ENCODE measurements at places on chromosomes 16 and 17.

GRCh38 chr16:57677622-57678369, 9.7 kb downstream of the ADGRG3 start:
- DNase-seq, result no peak

- no peak for DNase-seq
Observed at GRCh38 chr16:17389384-17389783, 81.4 kb downstream of the XYLT1 start.

DNA sequence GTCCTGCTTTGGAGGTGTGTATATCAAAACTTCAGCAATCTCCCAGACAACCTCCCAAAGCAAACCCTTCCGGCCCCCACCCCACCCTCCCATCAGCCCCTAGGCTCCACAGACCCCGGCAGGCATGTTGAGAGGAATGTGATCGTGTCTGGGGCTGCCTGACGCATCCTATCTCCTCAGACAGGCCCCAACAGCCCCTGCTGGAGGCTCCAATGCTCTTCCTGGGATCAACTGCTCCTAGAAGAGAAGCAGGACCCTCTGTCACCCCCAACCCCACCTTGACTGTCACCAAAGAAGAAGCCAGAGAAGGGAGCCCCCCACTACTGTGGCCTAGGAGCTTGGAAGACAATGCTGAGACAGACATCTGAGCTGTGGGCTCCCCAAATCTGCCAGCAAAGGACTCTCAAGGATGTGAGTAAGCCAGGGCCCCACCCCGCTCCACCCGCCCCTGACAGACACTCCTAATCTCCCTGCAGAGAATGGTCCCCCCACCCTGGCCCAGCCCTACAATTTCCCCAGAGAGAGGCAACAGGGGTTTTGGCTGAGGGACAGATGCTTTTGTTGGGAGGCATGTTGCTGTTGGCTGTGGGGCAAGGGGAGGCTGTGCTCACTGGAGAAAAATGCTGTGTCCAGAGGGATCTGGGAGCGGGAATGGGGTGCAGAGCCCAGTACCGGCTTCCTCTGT, 1.6 kb upstream of the KRT14 start:
- DNase-seq, result no peak

GRCh38 chr17:5610956-5611355, 26.6 kb upstream of the NLRP1 start:
- no peak for DNase-seq

DNA sequence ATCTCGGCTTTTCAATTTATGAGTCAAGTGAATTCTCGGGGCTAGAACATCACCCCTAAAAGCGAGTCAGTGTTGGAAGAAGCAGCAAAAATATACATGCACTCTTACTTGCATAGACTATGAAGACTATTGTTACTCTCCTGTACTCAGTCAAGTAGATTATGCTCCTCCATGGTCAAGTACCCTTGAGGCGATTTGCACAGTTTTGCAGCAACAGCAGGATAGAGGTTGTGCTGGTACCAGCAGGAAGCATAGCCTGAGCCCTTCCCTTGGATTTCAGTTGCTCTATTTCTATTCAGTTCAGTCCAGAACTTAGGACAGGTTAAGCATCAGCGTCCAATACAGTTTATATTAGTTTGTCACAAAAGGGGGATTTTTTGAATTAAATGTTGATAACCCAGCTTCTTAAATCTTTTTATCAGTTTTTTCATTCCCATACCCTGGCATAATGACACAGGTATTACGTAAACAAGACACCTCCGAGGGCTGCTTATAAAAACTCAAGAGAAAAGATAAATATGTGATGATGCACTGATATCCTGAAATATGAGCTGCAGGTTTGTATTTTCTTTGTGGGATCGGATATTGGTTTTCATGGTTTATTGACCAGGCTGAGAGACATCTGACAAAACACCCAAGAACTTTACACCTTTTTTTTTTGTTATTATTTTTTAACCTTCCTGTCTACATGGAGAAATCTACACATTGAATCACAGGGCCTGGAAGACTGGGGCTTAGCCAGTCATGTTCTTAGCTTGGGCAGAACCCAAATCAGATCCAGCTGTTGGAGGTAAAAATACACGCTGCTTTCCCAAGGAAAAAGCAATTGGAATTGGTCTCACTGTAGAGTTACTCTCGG, 144.1 kb downstream of the PITPNC1 start:
- DNase-seq, result no peak

- DNase-seq, result no peak
Observed at GRCh38 chr16:30380803-30381208, 1.6 kb downstream of the SEPTIN1 start.

GRCh38 chr16:51756447-51757123, 605.5 kb upstream of the SALL1 start:
- no peak for DNase-seq

DNA sequence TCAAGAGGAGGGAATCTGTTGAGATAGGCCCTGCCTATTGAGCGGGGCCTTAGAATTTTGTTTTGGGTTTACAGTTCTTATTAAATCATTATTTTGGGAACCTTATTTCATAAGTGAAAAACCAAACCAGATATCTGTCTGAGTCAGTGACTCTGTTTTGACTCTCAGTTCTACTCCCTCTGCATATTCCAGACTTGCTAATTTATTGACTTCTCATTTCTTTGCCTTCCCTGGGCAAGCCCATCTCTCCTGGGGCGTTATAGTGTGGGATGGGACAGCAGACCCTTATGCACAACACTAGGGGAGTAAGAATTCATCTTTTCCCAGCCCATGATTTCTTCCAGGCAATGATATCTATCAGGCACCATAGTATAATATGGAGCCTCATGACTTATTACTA, 45.7 kb downstream of the CPD start:
- no peak for DNase-seq

DNA sequence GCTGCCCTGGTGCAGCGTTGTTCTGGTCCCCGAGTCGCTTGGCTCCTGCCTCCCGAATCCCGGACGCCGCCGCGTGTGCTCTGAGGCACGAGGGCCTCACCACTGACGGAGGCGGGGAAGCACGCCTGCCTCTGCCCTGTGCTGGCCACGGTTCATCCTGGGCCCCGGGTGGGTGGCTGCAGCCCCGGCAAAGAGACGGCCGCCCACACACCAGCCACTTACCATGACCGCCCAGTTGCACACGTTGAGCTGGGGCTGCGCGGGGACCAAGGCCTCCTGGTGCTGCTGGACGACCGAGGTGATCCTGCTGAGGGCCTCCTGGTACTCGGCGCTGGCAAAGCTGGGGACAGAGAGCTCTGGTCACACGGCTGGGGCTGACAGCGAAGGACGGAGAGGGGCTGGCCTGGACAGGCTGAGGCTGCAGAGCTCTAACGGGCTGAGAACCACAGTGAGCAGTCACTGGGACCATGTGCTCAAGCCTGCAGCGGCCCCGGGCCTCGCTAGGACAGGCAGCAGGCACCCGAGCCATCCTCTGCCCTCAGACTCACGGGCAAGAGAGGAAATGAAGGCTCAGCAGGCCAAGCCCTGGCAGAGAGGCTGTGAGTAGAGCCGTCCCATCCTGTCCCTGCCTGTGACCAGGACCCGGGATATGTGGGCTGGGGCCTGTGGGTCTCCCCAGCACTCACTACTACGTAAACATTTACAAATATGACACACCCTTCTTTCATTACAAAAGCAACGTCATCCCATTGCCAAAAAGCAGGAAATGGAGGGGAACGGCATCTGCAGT, 6.3 kb upstream of the APRT start:
- no peak for DNase-seq

DNA sequence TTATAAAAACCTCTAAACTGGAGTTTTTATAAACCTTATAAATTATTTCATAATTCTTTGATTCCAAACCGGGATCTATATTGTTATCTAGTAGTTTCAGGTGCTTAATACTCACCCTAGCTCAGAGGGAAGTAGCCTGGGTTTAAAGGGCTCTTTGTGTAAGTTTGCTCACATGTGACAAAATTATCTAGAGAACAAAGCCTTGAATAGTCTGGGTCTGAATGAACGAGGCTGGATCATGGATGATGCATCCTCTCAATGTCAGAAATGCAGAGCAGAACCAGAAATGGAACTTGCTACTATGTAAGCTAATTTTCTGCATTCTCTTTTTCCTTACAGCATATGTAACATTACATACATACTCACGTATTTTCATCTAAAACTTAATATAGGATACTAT, 103.9 kb upstream of the NETO2 start:
- no peak for DNase-seq

DNA sequence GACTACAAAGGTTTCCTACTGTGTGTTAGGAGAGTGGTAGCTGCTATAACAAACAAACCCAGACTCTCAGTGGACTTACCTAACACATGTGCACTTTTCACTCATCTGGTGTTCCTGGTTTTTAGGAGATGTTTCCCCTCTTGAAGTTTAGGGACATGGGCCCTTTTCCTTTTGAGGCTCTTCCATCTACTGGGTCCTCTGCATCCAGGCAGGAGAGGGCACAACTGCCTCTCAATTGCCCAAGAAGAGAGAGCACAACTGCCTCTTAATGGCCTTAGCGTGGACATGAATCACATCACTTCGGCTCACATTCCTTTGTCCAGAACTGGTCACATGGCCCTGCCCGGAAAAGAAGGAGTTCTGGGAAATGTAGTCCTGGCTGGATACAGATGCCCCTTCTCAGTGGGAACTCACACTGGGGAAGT, 9.8 kb upstream of the TNRC6C start:
- DNase-seq, result peak; percentile 36

DNA sequence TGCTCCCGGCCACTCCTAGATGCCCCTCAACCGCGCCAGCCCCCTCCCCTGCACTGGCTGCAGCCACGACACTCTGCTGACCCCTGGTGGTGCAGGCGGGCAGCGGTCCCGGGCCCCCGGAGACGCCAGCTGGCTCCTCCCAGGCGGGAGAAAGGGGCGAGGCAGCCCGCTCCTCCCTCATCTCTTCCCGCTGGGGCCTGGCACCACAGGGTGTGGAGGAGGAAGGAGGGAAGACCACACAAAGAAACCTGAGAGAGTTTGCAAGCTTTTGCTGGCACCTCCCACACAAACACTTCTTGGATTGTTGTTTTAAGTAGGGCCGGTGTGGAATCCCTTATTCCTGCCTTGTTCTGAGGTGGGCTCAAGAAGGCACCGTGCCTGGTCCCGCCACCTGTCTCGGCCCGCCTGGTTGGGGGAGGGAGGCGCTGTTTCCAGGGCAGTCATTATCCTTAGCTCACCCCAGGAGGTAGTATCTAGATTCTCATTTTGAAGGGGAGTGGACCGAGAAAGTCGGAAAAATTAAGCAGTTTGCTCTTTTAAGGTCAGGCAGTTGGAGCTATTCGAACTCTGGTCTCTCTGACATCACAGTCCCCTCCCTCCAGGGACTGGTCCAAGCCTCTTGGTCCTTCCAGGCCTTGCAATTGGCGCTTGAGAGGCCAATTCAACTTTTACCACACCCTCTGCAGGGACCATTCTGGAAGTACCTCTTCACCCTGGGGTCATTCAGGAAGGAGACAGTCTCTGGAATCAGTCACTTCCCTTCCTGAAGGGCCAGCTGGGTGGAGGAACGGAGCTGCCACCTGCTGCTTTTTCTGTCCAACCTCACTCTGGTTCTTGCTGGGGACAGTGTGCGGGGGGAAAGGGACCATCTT, 959 bp upstream of the ANKRD13B start:
- DNase-seq, result peak; percentile 91

- no peak for DNase-seq
Observed at GRCh38 chr17:17500999-17501605, 4.9 kb upstream of the RASD1 start.

GRCh38 chr17:13024016-13024415, 6.2 kb upstream of the ELAC2 start:
- DNase-seq, result no peak

DNA sequence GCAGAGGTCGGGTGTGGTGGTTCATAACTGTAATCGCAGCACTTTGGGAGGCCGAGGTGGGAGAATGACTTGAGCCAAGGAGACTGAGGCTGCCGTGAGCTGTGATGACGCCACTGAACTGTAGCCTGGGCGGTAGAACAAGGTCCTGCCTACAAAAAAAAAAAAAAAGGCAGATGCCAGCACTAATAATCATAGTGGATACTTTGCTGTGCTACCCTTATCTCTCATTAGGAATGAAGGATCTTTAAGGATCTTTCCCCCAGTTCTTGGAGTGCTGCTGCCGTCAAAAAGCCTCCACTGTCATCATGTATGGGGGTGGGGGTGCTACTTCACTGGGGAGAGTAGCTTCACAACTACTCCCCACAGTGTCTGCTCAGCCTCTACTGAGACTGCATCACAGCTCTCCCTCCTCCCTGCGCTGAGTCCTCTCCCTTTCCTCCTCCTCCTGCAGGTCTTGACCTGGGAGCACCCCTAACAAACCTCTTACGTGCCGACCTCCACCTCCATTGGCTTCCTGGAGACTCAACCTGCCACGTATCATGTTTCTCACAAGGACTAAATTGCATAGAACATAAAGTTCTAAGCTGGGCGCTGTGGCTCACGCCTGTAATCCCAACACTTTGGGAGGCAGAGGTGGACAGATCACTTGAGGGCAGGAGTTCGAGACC, 24.4 kb upstream of the ST6GALNAC1 start:
- DNase-seq, result no peak

- no peak for DNase-seq
Observed at GRCh38 chr17:54996441-54996840, 27.9 kb downstream of the STXBP4 start.

- DNase-seq, result no peak
Observed at GRCh38 chr17:3678095-3678820, 9.6 kb downstream of the EMC6 start.

- no peak for DNase-seq
Observed at GRCh38 chr16:14071576-14072271, 605 bp downstream of the MRTFB start.

DNA sequence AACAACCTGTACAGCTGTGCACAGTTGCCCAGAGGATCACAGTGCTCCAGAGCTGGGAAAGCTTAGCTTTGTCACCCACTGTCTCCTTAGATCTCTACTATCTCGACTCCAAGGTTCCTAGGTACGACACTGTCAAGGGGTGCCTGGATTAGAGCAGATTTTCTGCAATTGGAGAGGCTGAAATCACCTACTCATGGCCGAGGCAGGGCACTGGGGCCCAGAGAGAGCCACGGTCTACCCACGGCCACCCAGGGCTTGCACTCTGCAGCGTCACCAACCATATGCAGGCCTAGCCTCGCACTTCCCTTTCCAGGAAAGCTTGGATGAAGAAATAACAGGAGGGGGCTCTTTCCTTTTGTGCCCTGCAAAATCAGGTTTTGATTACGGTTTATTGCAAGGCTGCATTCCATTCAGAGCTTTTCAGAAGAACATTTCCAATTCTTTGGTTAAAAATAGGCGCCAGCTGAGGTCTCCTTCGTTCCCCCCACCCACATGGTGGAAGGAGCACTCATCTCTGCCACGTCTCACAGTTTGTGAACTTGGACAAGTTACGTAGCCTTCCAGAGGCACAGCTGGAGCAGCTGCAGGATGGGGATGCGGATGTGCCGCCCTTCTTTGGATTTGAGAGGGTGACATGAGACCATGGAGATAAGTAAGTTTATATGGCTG, 80.0 kb downstream of the IRX5 start:
- no peak for DNase-seq

DNA sequence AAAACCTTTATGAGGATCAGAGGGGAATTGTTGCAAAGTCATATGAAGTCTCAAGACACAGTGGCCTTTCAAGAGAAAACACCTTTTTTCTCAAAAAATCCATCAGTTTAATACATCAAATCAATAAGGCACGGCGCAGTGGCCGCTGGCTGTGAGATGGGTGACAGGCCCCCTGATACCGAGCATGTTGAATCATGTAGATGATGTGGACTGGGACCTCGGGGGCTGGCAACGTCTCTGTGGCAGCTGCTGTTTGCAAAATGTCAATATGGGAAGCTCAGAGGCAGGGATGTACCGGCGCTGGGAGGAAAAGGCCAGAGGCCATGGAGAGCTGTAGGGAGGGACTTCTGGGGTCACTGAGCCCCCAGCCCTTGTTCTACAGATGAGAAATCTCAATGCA, 169.1 kb downstream of the GSG1L start:
- DNase-seq, result no peak

Data from hippocampal formation (tissue), 2 donors.